ENCODE measurements at places on chromosomes 11 and 22.

- DNase-seq: no peak
Observed at GRCh38 chr11:115665958-115666357, 161.7 kb upstream of the CADM1 start.

- no peak for DNase-seq
Observed at GRCh38 chr11:33699515-33700062, 1.0 kb downstream of the C11orf91 start.

GRCh38 chr11:74826901-74827300 is 78.3 kb downstream of the RNF169 start:
- DNase-seq: no peak

GRCh38 chr11:35308157-35308556 is 111.2 kb downstream of the SLC1A2 start:
- no peak for DNase-seq

DNA sequence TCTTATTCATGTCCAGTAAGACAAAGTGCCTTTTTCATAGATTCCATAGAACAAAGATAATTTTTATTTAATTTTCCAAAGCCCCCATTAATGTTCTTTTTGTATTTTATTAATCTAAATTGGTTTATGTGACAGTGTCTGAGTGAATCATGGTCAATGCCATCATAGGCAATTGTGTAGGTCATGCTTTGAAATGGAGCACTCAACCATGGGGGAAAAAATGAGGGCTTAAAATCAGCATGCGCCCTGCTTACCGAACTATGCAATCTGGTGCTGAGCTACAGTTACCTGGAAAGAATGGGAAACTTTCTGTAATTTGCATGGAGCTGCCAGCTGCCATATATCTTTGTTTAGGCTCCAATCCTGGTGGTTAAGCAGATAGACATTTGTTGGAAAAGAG is 28.4 kb upstream of the RAB38 start:
- no peak for DNase-seq

GRCh38 chr11:61701242-61701886 is 21.2 kb downstream of the DAGLA start:
- DNase-seq: no peak

- DNase-seq: no peak
Observed at GRCh38 chr11:80532633-80533232, 1091.9 kb upstream of the TENM4 start.

- no peak for DNase-seq
Observed at GRCh38 chr11:10575346-10576034, 7.0 kb upstream of the LYVE1 start.

DNA sequence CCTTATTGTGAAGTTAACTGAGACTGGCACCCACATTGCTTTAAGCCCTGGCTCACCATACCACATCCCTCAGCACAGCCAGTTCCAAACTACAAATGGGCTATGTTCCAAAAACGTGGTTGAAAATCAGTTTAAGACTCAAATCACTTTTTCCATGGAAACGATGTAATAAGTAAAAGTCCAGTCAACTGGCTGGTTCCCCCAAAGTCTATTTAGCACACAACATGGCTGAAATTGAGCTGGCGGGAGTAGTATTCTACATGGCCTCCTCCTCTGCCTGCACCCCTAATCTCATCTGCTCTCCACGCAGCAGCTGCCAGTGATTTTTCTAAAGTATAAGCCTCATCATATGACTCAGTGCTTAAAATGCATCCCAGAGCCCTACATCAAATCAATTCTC is 40.9 kb upstream of the BIRC3 start:
- DNase-seq: no peak

DNA sequence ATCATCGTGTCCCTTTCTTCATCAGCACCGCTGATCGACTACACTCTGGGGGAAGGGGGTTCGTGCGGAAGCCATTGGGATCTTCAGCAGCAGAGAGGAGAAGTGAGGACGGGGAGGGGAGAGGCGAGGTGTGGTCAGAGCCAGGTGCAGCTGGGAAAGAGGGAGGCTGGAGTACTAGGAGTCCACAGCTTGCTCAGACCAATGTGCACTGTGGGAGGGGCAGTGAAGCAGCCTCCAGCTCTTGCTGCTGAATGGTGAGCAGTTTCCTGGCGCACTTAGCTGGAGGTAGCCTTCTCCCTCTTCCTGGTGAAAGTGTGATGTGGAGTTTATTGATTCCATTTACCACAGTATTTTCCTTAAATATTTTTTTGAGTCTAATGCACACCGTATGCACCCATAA is 99.0 kb upstream of the NECTIN1 start:
- DNase-seq: no peak

DNA sequence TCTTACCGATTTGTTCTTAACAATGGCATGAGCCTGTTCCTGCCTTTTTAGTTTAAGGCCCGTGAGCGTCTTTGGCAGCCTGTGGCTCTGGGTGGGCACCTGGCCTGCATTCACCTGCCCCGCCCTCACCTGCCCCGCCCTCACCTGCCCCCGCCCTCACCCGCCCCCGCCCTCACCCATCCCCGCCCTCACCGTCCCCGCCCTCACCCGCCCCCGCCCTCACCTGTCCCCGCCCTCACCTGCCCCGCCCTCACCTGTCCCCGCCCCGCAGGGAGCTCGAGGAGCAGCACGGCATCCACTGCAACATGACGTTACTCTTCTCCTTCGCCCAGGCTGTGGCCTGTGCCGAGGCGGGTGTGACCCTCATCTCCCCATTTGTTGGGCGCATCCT is 14.2 kb downstream of the GATD1 start:
- no peak for DNase-seq

GRCh38 chr22:34696557-34696956 is 369.4 kb upstream of the ISX start:
- no peak for DNase-seq

- DNase-seq: no peak
Observed at GRCh38 chr11:96145163-96145585, 197.8 kb downstream of the MAML2 start.

DNA sequence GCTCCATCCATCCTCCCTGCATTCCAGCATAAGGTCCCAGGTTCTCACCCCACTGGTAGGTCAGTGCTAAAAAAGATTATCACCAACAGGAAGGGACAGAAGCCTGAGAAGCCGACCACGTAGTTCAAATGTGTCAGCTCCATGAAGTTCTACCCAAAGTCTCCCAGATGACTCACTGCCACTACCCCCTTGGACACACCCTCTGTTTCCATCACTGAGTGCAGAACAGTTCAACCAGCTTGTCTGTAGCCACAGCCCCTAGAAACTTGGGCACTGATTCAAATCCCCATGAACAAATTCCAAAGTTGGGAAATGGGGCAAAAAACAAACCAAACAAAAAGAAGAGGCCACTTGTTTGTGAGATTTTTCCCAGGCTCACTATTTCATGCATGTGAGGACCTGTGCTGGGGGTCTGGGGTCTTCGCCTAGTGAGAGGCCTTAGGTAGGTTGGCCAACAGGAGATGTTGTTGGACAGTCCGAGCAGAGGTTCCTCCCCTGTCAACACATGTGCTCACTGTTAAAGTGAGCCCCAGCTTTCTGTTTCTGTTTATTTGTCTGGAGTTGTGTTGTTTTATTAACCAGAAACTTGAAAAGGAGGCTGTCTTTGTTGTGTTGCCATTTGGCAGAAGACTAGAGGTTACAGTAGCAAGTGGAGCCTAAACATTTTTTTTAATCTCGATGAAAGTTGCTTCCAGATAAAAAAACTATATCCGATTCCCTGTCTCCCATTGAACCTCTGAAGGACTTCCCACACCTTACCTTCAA is 24.2 kb upstream of the FLI1 start:
- no peak for DNase-seq

DNA sequence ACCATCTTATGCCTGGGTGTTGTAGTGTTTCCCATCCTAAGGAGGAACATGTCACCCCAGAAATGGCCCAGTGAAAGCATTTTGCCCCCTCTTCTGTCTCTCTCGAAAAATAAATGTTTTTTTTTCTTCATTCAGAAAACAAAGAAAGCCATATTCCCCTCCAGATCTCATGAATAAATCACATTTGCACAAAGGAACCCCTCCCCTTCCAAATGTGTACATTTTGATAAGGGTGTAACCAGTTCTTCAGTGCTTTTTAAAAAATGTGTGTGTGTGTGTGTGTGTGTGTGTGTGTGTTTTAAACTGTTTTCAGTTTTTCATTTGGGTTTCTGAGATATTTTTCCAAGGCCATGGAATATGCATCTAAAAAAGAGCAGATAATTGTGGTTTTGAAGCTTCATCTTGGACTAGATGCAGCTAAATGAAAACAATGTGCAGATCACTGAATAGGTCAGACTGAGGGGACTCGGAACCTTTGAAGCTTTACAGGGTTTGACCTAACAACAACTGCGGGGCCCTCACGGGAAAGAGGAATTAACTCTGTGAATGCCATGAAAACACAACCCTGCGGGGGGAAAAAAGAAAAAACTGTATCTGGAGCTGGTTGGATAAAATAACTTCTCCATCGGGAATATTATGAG is 76.4 kb downstream of the YAP1 start:
- no peak for DNase-seq

- no peak for DNase-seq
Observed at GRCh38 chr11:84833488-84834088, 793.6 kb downstream of the DLG2 start.

GRCh38 chr22:37604875-37605274 is 3.8 kb upstream of the GGA1 start:
- peak; percentile 52 for DNase-seq

All from central memory CD8-positive, alpha-beta T cell (primary cell).